ENCODE measurements at places on chromosomes 1 and 21.

DNA sequence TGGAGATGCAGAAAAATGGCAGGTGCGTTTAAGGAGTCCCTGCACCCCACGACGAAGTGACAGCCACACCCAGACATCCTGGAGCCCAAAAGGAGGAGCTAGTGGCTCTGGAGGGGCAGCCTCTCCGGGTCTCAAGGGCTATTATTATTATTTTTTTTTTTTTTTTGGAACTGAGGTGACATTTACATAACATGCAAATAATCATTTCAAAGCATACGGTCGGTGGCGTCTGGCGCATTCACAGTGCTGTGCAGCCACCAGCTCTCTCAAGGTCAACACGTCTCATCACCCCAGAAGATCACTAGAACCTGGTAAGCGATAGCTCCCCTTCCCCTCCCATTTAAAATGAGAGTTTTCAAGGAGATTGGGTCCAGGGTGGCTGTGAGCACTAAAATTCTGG is 67.5 kb upstream of the PDE9A start:
- no peak for DNase-seq

- DNase-seq = no peak
Measured at GRCh38 chr1:53728702-53729455, 10.1 kb downstream of the GLIS1 start.

- DNase-seq = no peak
Measured at GRCh38 chr1:62131093-62131725, 63.4 kb upstream of the L1TD1 start.

- DNase-seq = no peak
Measured at GRCh38 chr1:112319371-112320040, 76.5 kb upstream of the CTTNBP2NL start.

DNA sequence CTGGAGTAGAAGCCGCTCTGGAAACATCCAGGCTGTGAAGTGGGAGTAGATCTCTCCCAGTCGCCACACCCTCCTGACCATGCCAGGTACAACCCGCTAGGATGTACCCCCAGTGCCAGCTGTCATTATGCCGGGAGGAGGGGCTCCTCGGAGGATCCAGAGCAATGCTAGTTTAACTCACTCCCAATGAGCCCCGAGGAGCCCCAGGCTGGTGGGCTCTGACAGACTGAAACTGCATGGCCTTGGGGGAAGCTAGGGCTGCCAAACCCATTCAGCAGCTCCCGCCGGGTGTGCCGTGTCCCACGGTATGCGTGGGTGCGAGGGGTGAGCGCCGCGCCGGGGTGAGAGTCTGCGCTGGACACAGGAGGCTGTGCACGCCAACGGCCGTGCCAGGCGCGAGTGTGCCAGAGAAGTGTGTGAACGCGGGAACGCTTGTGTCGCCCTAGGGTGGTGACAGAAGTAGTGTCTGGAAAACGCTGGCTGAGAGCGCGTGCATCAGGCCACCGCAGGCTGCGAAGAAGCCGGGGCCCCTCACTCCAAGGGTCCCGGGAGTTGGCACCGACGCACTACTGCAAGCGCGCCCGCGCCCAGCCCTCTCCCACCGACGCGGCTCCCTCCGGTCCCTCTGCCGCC is 177.1 kb upstream of the EDN2 start:
- no peak for DNase-seq

DNA sequence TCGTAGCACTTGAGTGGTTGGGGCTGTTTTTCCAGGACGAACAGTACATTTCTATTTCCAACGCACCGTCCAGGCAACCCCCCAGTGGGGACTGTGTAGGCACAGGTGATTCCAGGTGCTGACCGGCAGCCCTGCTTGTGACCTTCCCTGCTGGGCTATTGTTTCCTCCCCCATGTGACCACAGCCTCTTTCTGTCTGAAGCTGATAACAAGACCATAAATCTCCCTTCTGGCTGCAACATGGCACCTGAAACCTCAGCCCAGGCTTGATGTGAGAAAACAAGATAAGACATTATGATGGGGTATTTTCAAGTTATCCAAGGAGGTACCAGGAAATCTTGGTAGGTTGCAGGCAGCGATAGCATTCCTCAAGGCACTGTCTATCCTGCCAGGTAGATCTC is 48.2 kb downstream of the HLX start:
- no peak for DNase-seq

DNA sequence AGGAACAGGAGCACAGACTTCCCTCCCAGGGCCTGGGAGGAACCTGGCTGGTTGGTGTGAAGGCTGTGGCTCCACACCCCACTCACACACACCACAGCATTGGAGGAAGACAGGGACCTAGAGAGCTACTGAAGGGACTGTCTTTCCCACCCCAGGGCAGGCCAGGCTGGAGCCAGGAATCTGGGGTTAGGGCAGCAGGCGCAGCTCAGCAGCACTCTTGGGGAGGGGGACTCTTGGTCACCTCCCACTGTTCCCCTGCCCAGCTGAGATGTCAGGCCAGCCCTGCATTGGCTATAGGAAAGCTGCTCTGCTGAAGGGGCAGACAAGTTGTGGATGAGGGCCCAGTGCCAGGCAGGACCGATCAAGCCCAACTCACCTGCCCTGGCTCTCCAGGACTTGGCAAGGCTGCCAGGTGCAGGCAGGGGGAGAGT is 1.6 kb upstream of the PLEKHA6 start:
- DNase-seq = no peak

DNA sequence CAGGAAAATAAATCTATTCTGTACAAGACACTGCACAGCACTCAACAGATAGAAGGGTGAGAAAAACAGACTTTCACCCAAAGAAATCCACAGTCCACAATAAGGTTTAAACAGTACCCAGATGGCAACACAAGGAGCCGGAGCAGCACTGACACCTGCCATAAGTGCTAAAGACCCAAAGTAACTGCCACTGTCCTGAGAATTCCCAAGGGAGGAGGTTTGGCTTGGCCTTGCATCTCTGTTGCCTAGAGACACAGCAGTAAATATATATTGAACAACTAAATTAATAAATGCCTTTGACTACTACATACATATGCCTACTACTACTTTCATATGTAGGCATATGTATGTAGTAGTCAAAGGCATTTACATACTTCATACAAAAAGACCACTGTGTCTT is 68.0 kb downstream of the VAV3 start:
- no peak for DNase-seq

GRCh38 chr1:38269923-38270848 is 223.6 kb upstream of the POU3F1 start:
- no peak for DNase-seq

DNA sequence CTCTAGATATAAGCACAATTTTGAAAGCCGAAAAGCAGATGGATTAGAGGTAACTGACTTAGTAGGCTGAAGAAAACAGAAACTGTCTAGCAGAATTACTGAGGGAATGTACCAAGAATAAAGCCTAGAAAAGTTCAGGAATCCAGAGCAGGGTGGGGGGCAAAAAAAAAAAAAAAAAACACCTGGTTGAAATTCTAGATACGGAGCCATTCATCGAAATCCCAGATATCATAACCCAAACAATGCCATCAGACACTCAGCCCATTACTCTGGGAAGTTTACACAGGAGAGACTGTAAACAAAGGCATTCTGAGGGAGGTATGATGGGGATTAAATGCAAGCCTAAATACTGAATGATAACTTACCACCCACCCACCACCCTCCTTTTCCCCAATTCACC is 45.6 kb downstream of the ENAH start:
- no peak for DNase-seq

DNA sequence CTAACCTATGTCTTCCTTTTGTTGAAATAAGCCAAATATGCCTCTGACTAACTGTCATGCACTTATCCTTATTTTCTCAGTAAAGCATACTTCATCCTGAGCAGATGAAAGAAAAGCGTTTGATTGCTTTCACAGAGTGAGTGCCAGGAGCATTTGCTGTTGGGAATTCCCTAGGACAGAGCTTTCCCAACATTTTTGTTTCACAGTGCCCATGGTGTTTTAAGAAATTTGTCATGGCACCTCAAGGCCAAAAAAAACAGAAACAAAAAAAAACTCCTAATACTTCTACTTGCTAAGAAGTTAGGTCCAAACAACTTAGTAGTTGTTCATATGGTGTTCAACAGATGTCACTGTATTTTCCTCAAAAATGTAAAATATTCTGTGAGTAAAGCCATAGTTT is 120.8 kb upstream of the BMP8A start:
- no peak for DNase-seq
